ENCODE measurements at places on chromosomes 16 and 17. TPM values are rescaled to one million over a fixed set of nuclear protein-coding genes. Genes with fewer than 3 reads are reported as not detected.

DNA sequence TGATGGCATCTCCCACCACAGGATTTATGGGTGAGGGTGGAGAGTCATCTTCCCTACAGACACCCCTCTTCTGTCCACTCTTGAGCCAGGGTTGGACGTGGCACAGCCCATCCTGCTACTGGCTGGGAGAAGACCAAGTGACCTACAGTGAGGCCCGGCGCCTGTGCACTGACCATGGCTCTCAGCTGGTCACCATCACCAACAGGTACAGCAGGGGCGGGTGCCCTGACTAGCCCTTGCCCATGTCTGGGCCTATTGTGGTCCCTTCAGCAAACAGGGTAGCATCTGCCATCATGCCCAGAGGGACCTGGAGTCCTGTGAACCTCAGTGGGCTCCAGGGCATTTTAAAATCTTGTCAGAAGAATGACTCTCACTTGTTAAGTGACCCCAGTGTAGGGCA is 48.2 kb downstream of the MRC2 start:
- H3K4me1 ChIP-seq, result no peaks in the 10 kb centered on the region
- no peak for DNase-seq
- H3K27me3 ChIP-seq, result no peaks in the 10 kb centered on the region
- H3K27ac ChIP-seq, result peak overlapping the region; percentile 83

GRCh38 chr17:49978501-49978900 is 9.5 kb downstream of the DLX4 start:
- H3K27ac ChIP-seq, result no peak overlapping the region
- H3K36me3 ChIP-seq, result no peaks in the 10 kb centered on the region
- H3K4me3 ChIP-seq, result no peak overlapping the region
- H3K27me3 ChIP-seq, result peaks cover 83% of the 10 kb centered on the region

DNA sequence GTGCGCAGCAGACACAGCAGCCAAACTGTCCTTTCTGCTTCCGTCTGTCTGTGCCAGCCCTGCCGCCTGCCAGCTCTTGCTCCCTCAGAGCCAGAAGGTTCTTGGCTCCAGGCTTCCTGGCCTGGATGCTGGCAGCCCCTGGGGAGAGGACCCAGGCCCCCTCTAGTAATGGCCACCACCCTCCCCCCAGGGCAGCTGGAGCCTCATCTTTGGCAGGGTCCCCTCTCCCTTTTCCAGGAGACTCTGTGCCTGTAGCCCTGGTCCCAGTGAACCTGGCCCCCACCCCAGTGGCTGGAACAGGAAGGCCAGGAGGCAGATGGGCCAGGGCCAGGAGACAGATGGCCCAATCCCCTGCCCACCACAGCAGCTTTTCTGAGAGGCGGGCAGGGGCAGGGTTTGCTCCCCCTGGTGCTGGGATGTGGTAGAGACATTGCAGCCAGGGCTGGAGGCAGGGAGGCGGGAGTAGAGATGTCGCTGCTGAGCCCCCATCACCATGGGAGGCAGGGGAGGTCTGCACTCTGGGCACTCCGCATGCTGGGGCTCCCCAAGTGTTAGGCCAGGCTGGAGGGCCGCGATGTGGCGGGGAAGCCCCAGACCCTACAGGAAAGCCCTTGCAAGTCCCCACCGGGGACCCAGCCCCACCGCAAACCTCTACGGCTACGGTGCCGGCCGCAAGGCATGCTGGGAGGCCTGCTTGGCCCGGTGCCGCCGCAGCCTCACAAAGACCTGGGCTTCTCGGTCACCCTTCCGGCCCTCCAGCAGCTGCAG is 16.7 kb downstream of the UNC13D start:
- no peaks in the 10 kb centered on the region for H3K27me3 ChIP-seq
- peak; percentile 61 for DNase-seq
- H3K27ac ChIP-seq, result peak overlapping the region; percentile 81
- H3K4me3 ChIP-seq, result peak overlapping the region; percentile 62
- no peaks in the 10 kb centered on the region for H3K36me3 ChIP-seq

DNA sequence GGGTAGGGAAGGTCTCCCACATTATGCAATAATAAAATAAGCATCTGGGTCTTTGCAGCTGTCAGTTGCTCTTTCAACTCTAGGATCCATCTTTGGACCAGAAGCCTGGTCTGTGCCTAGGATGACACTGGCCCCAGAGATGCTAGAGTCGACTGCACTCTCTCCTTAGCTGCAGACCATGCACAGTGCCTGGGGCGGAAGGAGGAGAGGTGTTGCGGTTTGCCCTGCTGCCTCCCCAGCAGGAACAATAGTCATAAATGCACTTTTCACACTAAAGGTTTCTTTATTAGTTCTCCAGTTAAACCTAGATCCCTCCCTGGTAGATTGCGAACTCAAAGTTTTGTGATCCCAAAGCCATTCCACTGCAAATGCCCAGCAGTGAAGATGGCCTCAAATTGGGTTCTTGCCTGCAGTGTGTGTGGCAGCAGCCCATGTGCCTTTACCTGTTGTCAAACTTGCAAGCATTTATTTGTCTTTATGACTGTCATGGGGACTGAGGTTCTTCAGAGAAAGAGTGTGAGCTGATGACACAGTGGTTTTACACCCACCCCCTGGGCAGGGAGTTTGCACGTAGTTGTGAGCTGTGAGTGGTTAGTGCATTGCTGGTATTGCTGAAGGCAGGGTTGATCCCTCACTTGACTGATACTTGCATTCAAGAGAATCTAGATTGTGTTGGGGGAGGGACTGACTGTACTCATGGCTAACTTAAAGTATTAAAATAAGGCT is 10.3 kb downstream of the ATXN1L start:
- no peak overlapping the region for H3K27ac ChIP-seq
- no peak overlapping the region for H3K4me3 ChIP-seq
- no peaks in the 10 kb centered on the region for H3K27me3 ChIP-seq
- H3K36me3 ChIP-seq, result peaks cover 12% of the 10 kb centered on the region
- no peak for DNase-seq

The SEZ6 gene
- 2.7 TPM for polyA plus RNA-seq

All from naive B cell (primary cell).